ENCODE measurements at places on chromosomes 4 and X.

- DNase-seq, result no peak
Observed at GRCh38 chr4:38368613-38369012, 295.4 kb upstream of the KLF3 start.

GRCh38 chr4:175273995-175274753 is 356.0 kb downstream of the ADAM29 start:
- no peak for DNase-seq

DNA sequence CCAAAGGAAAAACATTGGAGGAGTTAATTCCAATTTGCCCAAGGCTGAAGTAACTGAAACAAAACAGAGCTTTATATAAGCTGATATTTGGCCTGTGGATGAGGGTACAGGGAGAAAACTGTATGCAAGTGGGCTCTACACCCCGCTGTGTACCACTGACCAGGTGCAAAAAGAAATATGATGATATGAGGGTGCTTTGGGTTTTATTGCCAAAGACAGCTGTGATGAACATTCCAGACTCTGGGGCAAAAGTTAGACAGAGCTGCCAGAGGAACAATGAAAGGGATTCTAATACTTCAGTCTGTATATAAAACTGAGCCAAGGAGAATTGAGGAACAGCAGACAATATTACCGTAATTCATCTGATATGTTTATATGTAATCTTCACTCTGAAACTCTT is 117.4 kb downstream of the MID1 start:
- no peak for DNase-seq

DNA sequence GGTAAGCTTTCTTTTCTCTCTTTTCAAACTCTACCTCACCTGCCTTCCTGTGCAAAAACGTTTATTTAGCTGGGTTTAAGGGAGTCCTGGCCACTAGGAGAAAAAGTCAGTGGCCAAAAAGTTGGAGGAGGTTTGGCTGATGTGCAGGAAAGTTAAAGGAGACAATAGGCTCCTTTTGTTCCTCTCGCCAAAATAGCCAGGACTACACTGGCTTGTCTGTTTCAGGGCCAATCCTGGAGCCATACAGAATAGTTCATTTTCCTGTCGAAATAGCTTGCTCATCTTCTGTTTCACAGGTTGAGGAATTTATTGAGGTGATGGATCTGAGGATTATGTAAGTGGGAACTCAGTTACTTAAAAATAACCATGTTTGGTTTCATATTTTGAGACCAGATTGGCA is 423 bp downstream of the HEPH start:
- no peak for DNase-seq

- peak; percentile 3 for DNase-seq
Observed at GRCh38 chrX:9885150-9885549, 82.0 kb upstream of the CLDN34 start.

- no peak for DNase-seq
Observed at GRCh38 chr4:132276185-132276584, 872.9 kb upstream of the PCDH10 start.

GRCh38 chr4:19562456-19562855 is 689.2 kb upstream of the SLIT2 start:
- no peak for DNase-seq

DNA sequence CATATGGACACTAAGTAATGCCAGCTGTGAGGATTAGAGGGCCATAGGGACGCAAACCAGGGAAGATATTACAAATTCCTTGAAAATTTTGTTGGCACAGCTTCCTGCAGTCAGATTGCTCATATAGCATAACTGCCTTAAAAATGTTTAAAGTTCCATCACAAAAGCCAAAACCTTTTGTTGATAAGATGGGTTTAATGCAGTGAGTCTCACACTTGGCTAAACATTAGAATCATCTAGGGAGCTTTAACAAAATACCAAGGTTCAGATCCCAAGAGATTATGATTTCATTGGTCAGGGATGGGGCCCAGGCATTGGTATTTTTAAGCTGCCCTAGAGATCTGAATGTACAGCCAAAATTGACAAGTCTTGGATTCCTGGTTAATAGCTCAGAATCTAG is 376.5 kb upstream of the MAD2L1 start:
- no peak for DNase-seq

- DNase-seq, result no peak
Observed at GRCh38 chr4:81914623-81915022, 442.9 kb upstream of the RASGEF1B start.

- no peak for DNase-seq
Observed at GRCh38 chr4:78846258-78846657, 70.1 kb downstream of the BMP2K start.

- peak; percentile 36 for DNase-seq
Observed at GRCh38 chrX:74343343-74344279, 39.6 kb downstream of the ZCCHC13 start.

DNA sequence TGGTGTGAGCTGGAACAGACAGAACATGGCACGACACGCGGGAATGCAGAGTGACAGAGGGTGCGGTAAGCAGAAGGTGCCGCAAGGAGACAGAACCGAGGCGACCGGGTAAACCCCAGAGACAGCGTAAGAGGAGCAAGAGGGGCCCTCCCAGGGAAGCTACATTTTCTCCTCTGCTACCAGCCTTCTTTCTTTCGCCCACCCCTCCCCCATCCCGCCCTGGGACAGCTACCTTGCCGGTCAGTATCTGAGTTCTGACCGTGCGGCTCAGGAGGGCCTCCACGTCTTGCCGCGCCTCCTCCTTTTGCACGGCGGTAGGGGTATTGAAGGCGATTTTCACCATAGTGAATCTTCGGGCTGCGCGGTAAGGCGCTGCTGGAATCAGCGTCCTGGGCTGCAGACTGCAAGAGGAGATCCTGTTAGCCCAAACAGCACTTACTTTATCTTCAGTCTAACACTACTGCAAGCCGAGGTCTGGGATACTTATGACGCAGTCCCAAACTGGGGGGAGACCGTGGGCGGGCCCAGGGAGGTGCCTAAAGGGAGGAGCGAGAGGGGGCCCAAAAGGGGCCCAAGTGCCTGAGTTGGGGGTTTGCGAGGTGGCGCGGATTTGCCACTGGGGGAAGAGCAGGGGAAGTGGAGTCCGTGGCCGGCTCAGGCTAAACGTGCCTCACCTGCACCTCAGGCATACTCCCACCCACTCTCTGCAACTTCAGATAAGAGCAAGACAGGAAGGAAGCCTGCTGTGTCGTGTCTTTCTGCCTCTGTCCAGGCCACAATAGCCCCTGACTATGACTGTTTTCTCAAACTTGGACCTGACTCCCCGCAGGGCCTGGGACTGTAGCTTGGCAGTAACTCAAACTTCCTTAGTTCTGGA is at the start of gene ITM2A:
Gene ITM2A, minus strand, starts transcription at position 462 of the 877 bp plus-strand sequence. Its CDS starts 119 bp downstream, at position 343.
- DNase-seq, result peak; percentile 43

DNA sequence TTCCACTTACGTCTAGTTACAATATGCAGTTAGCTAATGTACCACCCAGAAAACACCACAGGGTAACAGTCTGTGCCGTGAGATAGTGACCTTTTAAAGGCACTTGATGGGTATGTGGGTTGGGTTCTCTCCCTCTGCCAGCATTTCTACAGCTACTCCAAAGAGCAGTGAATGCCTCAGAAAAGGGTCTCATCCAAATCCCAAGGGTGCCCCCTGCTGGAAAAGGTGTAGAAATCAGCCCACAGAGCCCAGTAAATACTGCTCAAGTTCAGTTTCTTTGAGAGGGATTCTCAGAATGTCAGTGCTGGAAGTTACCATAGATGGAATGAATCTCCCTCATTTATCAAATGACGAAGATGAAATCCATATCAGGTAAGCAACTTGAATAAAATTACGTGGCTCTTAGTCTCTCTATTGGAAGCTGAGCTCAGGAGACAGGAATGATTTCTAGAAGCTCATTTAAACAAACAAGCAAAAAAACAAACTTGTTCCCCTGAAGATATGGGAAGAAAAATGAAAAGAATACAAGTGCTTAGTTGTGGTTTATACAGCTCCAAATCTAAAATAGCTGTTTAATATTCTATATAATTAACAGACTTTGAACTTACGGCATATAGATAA is 9.5 kb downstream of the RNF175 start:
- DNase-seq, result peak; percentile 76

DNA sequence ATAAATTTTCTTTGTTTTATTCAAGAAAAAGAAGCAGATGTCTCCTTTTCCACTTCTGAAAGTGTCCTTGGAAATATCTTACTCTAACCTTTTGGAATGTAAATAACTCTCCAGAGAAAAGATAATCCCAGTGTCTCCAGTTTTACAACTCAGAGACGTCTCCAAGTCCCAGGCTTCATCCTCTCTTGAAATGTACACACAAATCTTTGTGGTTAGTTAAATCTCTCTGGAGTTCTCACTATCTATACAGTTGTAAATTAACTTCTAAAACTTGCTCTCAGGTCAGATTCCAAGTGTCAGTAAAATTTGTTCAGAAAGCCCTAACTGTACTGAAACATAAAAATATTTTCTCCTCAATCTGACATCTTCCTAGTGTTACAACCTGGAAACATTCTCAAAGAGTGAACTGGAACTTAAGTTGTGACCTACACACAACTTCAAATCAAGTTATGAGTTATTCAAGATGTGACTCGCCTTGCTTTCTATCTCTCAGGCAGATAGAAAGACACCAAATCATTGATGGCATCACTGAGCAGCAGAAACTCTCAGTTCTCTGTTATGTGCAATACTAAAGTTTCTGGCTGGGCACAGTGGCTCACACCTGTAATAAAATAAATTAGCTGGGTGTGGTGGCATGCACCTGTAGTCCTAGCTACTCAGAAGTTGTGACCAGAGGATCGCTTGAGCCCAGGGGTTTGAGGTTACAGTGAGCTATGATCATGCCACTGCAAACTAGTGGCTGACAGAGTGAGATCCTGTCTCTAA is 284.2 kb downstream of the RCHY1 start:
- no peak for DNase-seq

DNA sequence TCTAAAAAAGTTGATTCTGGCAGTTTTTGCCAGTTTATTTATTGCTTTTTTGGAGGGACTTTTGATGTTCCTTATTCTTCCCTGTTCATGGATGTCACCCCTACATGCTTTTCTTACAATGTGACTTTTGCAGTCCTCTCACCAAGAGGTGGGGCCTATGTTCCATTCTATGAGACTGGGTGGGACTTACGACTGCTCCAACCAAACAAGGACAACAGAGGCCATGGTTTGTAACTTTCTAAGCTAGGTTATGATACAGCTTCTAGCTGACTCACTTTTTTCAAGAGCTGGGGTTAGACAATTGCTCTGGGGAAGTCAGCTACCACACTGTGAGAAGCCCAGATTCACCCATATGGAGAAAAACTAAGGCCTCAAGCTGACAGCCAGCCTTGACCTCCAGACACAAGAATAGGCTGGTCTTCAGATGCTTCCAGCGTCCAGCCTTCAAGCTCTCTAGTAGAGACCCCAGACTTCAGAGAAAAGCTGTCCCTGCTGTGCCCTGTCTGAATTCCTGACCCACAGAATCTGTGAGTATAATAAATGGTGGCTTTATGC is 39.5 kb downstream of the ENOPH1 start:
- DNase-seq, result no peak

DNA sequence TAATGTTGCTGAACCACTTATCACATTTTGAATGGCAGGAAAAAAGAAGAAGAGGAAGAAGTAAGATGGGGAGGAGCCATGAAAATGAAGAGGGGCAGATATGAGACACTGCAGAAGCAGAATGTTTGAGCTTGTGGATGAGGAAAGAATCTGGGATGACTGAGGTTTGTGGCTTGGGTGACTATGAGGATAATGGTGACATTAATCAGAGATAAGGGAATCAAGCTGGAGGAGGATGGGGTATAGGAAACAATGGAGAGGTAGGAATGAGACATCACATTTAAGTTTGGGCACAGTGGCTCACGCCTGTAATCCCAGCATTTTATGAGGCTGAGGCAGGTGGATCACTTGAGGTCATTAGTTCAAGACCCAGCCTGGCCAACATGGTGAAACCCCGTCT is 19.1 kb upstream of the PHF8 start:
- no peak for DNase-seq

GRCh38 chr4:89928838-89929237 is 34.2 kb downstream of the MMRN1 start:
- DNase-seq, result no peak

DNA sequence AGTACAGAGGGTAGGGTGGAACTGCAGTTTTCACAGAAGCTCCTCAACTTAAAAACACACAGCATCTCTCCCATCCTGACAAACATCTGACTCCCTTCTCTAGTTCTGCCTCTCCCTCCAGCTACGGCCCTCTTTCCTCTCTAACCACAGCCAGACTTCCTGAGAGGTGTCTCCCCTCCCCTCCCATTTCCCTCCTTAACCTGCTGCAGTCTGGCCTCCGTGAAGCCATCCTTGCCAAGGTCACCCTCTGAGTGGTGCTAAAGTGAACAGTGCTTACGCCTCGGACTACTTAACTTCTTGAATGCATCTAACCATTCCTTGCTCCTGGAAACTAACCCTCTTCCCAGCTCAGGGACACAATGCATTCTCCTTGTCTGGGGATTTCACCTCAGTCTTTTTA is 53.3 kb downstream of the RTL5 start:
- DNase-seq, result no peak

DNA sequence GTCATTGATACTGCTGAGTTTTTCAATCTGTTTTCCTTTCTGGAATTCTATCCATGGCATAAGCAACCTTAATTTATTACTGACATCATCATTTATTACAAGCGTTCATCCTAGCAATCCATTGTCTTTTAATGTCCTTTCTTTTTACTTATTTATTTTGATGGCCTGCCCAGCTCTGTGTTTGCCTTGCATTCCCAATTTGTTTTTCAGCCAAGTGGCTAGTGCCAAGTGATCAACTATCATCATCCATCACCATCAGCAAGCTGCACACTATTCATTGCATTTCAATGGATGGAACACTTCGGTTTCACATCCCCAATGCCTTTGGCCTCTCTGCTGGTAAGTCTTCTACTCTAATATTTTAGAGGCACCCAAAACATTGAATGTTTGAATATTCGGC is 831.7 kb upstream of the EPHA5 start:
- no peak for DNase-seq

DNA sequence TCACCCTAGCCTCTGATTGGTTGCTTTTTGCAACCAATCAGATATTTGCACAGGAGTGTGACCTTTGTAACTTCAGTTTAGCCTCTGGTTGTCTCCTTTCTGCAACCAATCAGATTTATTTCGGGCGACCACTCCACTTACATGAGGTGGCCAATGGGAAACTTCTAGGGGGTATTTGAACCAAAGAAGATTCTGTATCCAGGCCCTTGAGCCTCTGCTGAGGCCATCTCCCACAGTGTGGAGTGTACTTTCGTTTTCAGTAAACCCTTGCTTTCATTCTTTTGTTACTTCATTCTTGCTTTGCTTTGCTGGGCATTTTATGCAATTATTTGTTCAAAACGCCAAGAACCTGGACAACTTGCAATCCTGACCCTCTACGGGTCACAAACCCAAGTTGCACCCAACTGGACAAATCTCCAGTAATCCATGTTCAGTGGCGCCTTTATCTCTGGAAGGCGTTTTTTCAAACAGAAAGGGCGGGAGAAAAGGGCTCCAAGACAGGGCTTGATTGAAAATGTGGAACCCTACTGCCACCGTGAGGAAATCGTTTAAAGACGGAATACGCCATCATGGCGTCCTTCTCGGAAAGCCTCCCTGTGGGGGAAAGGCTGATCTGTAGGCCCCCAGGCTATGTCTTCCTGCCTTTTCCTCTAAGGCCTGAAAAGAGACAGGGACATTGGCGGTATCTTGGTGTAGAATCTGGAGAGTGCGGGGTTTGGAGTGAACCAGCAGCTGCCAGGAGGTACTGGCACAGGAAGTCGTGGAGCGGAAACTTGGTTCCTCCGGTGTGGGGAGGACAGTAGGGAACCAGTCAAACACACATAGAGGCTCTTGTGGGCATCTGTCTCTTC is 184.6 kb downstream of the OR13H1 start:
- DNase-seq, result peak; percentile 53

Measured in stimulated activated naive CD4-positive, alpha-beta T cell (primary cell).